ENCODE measurements at places on chromosomes 7 and 10.

DNA sequence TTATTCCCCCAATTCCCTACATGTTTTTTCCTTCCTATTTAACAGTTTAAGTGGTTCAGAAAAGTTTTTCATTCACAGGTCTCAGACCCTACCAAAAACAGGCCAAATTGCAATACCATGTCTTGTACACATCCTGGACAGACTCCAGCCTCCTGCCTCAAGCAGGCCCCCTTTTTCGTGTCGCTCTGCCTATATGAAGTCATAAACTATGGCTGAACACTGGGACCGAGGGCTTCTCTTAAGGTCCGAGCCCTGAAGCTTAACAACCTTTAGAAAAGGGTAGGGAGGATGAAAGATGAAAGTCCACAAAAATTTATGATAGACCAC, 1.4 kb downstream of the FBXW4 start:
- H3K4me3 ChIP-seq: peak overlapping the region; percentile 97
- peak overlapping the region; percentile 99 for H3K27ac ChIP-seq

GRCh38 chr7:131052285-131052904, 275.3 kb upstream of the MKLN1 start:
- H3K27ac ChIP-seq: no peak overlapping the region
- no peak overlapping the region for H3K4me3 ChIP-seq
- H3K36me3 ChIP-seq: peaks cover 37% of the 10 kb centered on the region
- DNase-seq: no peak

DNA sequence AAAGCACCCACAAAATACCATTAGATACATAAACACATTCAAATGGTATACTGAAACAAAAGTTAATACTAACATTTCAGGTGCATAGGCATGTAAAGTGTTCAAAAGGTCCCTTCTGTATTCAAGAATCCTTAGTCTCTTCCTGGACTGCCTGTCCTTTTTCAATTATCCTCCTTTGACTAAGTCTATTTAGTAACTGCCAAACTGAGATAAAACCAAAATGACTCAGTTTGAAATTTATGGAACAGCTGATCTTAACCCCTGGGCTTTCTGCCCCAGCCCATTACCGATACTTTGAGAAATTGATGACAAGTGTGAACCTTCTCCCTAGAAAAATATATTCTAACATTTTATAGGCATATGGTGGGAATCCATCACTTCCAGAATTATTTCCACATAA, 5.4 kb downstream of the EPC1 start:
- peak overlapping the region; percentile 38 for H3K27ac ChIP-seq
- H3K4me1 ChIP-seq: peaks cover 77% of the 10 kb centered on the region
- peaks cover 52% of the 10 kb centered on the region for H3K36me3 ChIP-seq
- no peak for DNase-seq
- no peak overlapping the region for H3K4me3 ChIP-seq

GRCh38 chr7:101688183-101688831, 59.2 kb upstream of the MYL10 start:
- peaks cover 5% of the 10 kb centered on the region for H3K4me1 ChIP-seq
- DNase-seq: peak; percentile 81
- peaks cover 3% of the 10 kb centered on the region for H3K27me3 ChIP-seq
- H3K27ac ChIP-seq: no peak overlapping the region
- no peak overlapping the region for H3K4me3 ChIP-seq

GRCh38 chr7:107528461-107528860, 35.3 kb downstream of the COG5 start:
- H3K27me3 ChIP-seq: no peaks in the 10 kb centered on the region
- H3K4me3 ChIP-seq: no peak overlapping the region
- H3K36me3 ChIP-seq: peaks cover 36% of the 10 kb centered on the region
- H3K4me1 ChIP-seq: peaks cover 16% of the 10 kb centered on the region
- DNase-seq: no peak

DNA sequence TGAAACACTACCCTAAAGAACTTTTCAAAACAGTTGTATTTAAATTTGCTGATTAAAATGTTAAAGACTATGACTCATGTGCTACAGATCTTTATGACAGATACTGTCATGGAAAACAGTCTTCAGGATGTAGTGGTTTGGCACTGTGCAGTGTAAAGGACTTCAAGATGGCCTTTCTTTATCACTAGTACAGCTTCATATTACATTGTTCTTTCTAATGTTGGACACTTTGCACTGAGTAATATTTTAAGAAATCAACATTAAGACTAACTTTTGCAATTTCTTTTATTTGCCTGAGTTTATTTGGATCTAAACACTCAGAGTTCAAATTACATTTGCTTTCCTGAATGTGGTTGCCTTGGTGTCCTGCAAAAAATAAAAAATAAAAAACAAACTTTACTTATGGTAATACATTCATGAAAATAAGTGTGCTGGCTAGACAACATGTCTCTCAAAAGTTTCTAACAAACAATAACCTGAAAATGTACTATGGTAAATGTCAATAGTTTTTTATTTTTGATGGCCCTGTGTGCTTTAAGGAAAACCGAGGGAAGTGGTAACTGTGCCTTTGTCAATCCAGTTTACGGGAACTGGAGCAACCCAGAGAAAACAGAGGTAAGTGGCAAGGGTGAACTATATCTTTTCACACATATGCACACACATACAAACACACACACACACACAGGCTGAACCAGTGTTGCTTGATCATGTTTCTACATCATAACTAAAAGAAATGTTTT, 85.9 kb upstream of the PLXDC2 start:
- H3K4me3 ChIP-seq: no peak overlapping the region
- H3K27me3 ChIP-seq: no peaks in the 10 kb centered on the region
- no peaks in the 10 kb centered on the region for H3K36me3 ChIP-seq
- DNase-seq: no peak
